ENCODE measurements at places on chromosomes 5 and 9. TPM values are rescaled to one million over a fixed set of nuclear protein-coding genes. Genes with fewer than 3 reads are reported as not detected.

UBE2QL1 gene
- total RNA-seq = 0.70 TPM

PPP2R2B gene
- total RNA-seq = 10.3 TPM

OR13D1 gene
- total RNA-seq = not detected

PTGS1 gene
- 9.6 TPM for total RNA-seq

ACOT12 gene
- 1.3 TPM for total RNA-seq

INSL4 gene
- not detected for total RNA-seq

MCIDAS gene
- total RNA-seq = 0.18 TPM

SH3TC2 gene
- 1.8 TPM for total RNA-seq
